MCF 10A (cell line): ENCODE measurements at places on chromosomes 11 and 22. TPM values are rescaled to one million over a fixed set of nuclear protein-coding genes. Genes with fewer than 3 reads are reported as not detected.

The ABCC8 gene
- not detected in 2 replicates for total RNA-seq

The TTC28 gene
- not detected in 2 replicates for total RNA-seq

The VSTM5 gene
- not detected in 2 replicates for total RNA-seq

The OR8B4 gene
- total RNA-seq: not detected in 2 replicates

The VPREB3 gene
- total RNA-seq: not detected in 2 replicates

The UCP2 gene
- not detected in 2 replicates for total RNA-seq

The ADM gene
- total RNA-seq: 8.7 and 10.6 TPM in 2 replicates

The SCT gene
- not detected in 2 replicates for total RNA-seq

The PITPNB gene
- 93.1 and 124 TPM in 2 replicates for total RNA-seq

DNA sequence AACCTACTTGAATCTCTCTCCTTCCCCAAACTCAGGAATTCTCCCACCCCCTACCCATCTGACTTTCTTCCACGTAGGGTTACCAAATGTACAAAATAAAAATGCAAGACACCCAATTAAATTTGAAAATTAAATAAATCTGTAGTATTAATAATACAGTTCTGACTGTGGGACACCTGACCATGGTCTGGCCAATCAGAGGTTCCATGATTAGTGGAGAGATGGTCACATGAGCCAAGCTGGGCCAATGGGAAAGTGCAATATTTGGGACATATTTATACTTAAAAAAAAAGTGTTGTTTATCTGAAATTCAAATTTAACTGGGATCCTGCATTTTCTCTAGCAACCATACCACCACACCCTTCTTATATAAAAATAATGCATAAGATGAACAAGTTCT, 29.8 kb upstream of the ASPHD2 start:
- H3K27me3 ChIP-seq: peaks cover 23% of the 10 kb centered on the region
- no peak overlapping the region for H3K27ac ChIP-seq
- H3K4me1 ChIP-seq: peaks cover 5% of the 10 kb centered on the region
- H3K36me3 ChIP-seq: no peaks in the 10 kb centered on the region
- DNase-seq: no peak

DNA sequence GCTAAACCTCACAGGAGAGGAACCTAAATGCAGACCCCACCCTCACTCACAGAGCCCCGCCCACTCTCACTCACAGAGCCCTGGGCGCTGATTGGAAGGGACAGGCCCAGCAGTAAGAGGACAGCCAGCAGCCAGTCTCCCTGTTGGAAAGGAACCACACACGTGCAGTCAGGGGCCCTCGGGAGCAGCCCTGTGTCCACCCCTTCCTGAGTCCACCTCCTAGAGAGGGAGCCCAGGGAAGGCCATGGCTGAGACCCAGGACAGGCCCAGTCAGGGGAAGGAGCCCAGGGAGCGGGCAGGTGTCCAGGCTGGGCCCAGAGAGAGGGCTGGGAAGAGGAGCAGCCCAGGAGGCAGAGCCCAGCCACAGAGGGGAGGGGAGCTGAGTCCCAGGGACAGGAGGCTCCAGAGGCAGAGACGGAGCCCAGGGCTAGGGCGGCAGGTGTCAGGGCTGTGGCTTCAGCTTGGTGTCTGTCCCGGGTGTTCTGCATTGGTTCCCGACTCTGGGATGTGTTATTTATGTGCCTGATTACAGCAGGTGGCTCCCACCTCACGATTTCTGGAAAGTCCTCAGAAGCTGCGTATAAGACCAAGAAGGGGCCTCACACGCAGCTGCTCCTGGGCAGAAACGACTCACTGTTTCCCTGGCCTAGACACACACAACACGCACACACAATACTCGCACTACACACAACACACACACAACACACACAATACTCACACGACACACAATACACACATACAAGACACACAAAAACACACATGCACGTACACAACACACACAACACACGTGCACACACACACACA, 9.0 kb upstream of the APOBEC3H start:
- DNase-seq: no peak
- H3K27me3 ChIP-seq: no peaks in the 10 kb centered on the region
- H3K4me1 ChIP-seq: peaks cover 13% of the 10 kb centered on the region

GRCh38 chr11:9849389-9849788, 185.5 kb downstream of the SWAP70 start:
- no peak overlapping the region for H3K27ac ChIP-seq
- no peak for DNase-seq
- H3K27me3 ChIP-seq: no peaks in the 10 kb centered on the region
- H3K4me1 ChIP-seq: no peaks in the 10 kb centered on the region
- no peak overlapping the region for H3K4me3 ChIP-seq
- H3K36me3 ChIP-seq: peaks cover 38% of the 10 kb centered on the region

GRCh38 chr11:114162719-114163123, 103.2 kb downstream of the ZBTB16 start:
- peak overlapping the region; percentile 45 for H3K4me3 ChIP-seq
- H3K27me3 ChIP-seq: no peaks in the 10 kb centered on the region
- peaks cover 94% of the 10 kb centered on the region for H3K4me1 ChIP-seq
- peak; percentile 99 for DNase-seq
- peaks cover 100% of the 10 kb centered on the region for H3K36me3 ChIP-seq
- H3K27ac ChIP-seq: peak overlapping the region; percentile 99

DNA sequence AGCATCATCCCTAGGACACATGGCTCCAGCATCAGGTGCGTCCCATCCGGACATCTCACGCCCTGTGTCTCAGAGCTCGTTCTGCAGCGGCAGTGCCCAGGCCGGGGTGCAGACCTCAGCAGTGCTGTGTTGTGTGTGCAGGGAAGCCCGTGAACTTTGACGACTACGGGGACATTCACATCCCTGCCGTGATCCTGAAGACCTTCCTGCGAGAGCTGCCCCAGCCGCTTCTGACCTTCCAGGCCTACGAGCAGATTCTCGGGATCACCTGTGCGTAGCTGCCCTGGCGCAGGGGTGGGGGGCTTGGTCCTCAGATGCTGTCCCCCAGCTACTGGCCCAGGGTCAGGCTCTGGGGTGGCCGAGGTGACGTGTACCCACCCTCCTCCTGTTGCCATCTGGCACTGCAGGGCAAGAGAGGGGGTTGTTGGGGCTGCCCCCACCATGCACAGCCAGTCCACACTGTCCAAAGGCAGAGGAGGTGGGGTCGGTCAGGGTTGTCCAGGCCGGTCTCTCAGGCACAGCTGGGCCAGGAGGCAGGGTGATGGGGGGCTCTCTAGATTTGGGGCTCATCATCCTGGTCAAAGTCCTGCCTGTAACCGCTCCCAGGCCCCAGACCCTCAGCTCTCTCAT, 96.5 kb downstream of the ARHGAP8 start:
- no peak overlapping the region for H3K27ac ChIP-seq
- H3K27me3 ChIP-seq: no peaks in the 10 kb centered on the region
- H3K4me1 ChIP-seq: peaks cover 11% of the 10 kb centered on the region
- peaks cover 5% of the 10 kb centered on the region for H3K36me3 ChIP-seq
- no peak overlapping the region for H3K4me3 ChIP-seq

DNA sequence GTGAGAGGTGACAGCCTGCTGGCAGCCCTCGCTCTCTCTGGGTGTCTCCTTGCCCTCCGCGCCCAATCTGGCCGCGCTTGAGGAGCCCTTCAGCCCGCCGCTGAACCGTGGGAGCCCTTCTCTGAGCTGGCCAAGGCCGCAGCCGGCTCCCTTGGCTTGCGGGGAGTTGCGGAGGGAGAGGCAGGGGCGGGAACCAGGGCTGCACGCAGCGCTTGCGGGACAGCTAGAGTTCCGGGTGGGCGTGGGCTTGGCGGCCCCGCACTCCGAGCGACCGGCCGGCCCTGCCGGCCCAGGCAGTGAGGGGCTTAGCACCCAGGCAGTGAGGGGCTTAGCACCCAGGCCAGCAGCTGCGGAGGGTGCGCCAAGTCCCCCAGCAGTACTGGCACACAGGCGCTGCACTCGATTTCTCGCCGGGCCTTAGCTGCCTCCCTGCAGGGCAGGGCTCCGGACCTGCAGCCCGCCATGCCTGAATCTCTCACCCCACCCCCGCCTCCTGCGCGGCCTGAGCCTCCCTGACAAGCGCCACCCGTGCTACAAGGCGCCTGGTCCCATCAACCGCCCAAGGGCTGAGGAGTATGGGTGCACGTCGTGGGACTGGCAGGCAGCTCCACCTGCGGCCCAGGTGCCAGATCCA, 1526.1 kb downstream of the FAM181B start:
- H3K36me3 ChIP-seq: peaks cover 5% of the 10 kb centered on the region
- no peak for DNase-seq
- no peak overlapping the region for H3K4me3 ChIP-seq
- peaks cover 7% of the 10 kb centered on the region for H3K4me1 ChIP-seq
- no peak overlapping the region for H3K27ac ChIP-seq
- H3K27me3 ChIP-seq: no peaks in the 10 kb centered on the region

GRCh38 chr22:26462641-26463040, 20.9 kb downstream of the HPS4 start:
- no peak overlapping the region for H3K27ac ChIP-seq
- peaks cover 7% of the 10 kb centered on the region for H3K4me1 ChIP-seq
- no peaks in the 10 kb centered on the region for H3K27me3 ChIP-seq
- no peak for DNase-seq
- peaks cover 71% of the 10 kb centered on the region for H3K36me3 ChIP-seq

GRCh38 chr11:18384157-18384641, 10.2 kb upstream of the LDHA start:
- H3K4me3 ChIP-seq: peak overlapping the region; percentile 40
- peak; percentile 95 for DNase-seq
- no peaks in the 10 kb centered on the region for H3K27me3 ChIP-seq
- H3K4me1 ChIP-seq: peaks cover 21% of the 10 kb centered on the region

DNA sequence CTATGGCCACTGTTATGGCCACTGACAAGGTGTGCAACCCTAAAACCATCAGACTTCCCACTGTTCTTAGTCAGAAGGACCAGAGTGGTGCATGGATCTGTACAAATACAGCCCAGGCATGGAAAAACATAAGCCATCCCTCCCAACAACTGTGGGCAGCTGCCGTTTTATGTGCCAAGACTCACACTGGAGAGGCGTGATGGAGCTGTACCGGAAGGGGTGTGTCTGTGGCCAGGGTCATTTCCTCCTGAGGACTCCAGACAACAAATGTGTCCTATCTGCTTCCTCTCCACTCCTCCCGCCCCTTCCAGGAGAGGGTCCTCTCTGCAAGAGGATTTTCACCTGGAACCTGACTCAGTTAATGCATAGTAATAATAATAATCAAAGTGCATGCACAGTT, 29.5 kb downstream of the KCNJ1 start:
- H3K27me3 ChIP-seq: no peaks in the 10 kb centered on the region
- no peak overlapping the region for H3K4me3 ChIP-seq
- peaks cover 5% of the 10 kb centered on the region for H3K4me1 ChIP-seq
- no peaks in the 10 kb centered on the region for H3K36me3 ChIP-seq
- H3K27ac ChIP-seq: no peak overlapping the region
- DNase-seq: no peak

- no peak overlapping the region for H3K27ac ChIP-seq
- no peaks in the 10 kb centered on the region for H3K27me3 ChIP-seq
- H3K36me3 ChIP-seq: peaks cover 22% of the 10 kb centered on the region
- no peak overlapping the region for H3K4me3 ChIP-seq
- DNase-seq: no peak
Measured at GRCh38 chr11:102438311-102439062, 14.1 kb downstream of the TMEM123 start.

DNA sequence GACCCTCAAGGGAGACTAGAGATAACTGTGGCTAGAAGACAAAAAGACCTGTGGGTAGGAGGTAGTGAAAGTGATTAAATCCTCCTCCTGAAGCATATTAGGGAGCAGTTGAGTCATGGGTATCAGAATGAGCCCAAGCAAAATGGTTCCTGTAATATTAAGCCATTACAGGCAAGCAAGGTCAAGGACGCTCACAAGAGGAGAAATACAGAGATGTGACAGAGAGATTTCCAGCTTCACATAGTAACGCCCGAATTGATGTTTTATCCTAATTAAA, 77.7 kb downstream of the FAM76B start:
- H3K27ac ChIP-seq: no peak overlapping the region
- H3K4me3 ChIP-seq: no peak overlapping the region
- no peak for DNase-seq
- no peaks in the 10 kb centered on the region for H3K27me3 ChIP-seq
- H3K4me1 ChIP-seq: peaks cover 7% of the 10 kb centered on the region

- H3K27ac ChIP-seq: no peak overlapping the region
- H3K4me1 ChIP-seq: no peaks in the 10 kb centered on the region
- H3K4me3 ChIP-seq: no peak overlapping the region
Measured at GRCh38 chr11:64582885-64583284, 8.1 kb upstream of the SLC22A12 start.

- H3K27ac ChIP-seq: no peak overlapping the region
- peaks cover 70% of the 10 kb centered on the region for H3K27me3 ChIP-seq
- H3K4me3 ChIP-seq: no peak overlapping the region
- no peaks in the 10 kb centered on the region for H3K4me1 ChIP-seq
- peak; percentile 34 for DNase-seq
Measured at GRCh38 chr22:22855617-22856308, 31.9 kb upstream of the IGLL5 start.

DNA sequence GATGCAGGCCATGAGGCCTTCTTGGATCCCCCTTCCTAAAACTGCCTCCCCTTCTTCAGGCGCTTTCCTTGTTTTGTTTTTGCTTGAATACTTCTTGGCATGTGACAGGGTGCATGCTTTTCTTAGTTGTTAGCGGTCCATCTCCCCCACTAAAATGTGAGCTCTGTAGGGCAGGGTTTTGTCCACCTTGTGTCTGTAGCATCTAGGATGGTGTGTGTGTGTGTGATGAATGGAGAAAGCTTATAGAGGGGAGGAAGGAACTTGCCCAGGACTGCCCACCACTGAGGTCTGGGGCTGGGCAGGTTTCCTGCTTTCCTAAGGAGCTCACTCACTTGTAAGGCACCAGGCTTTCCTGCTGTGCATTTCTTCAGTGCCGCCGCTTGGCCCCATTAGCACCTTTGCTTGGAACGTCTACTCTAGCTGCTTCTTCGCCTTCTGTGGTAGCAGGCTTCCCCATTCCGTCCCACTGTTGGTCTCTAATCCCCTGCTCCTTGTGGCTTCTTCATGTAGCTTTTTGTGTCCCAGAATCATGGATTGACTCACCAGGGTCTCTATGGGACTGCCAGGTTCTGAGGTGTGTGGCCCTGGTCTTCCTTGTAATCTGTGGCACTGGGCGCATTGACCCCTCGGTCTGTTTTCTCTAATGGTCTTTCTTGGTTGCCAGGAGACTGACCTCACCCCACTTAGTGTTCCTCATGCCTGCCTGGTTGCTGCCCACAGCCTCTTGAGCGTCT, 3.3 kb downstream of the DGCR8 start:
- DNase-seq: no peak
- peaks cover 38% of the 10 kb centered on the region for H3K4me1 ChIP-seq
- H3K36me3 ChIP-seq: peaks cover 56% of the 10 kb centered on the region
- H3K27ac ChIP-seq: peak overlapping the region; percentile 79
- peak overlapping the region; percentile 11 for H3K4me3 ChIP-seq
